ENCODE measurements at places on chromosomes 5 and 9. TPM values are rescaled to one million over a fixed set of nuclear protein-coding genes. Genes with fewer than 3 reads are reported as not detected.

The LIX1 gene
- total RNA-seq: 0.17 TPM

The TMEM141 gene
- 81.3 TPM for total RNA-seq

- no peak for DNase-seq
Measured at GRCh38 chr5:124034963-124035362, 523.0 kb downstream of the CSNK1G3 start.

GRCh38 chr5:138989720-138990119, 114.6 kb upstream of the LRRTM2 start:
- no peak for DNase-seq

DNA sequence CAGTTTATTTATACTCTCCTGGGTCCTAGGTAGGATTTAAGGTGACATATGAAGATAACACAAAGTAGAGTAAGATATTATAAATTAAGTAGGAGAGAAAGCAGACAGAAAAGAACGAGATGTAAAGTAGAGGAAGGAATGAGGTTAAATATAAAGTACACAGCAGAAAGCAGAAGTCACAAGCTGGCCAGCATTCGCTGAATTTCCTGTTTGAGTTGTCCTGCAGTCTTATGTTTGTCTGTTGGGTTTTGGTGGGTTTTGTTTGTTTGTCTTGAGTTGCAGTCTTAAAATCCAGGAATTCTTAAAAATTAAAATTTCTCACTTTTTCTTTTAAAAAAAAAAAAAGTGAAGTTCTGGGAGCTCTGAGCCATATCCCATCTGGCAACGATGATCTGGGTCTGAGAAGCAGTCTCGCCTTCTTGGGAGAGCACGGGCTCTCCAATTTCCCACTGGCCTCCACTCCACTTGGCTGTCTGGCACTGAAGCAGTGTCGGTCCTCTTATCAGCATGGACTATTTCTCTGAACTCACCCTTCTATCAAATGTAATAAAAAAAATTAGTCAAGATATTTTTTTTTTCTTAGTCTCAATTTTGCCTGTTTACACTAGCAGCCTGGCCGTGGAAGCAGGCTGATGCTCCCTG, 2.0 kb downstream of the S100Z start:
- no peak for DNase-seq

The OTP gene
- not detected for total RNA-seq

The DNM1 gene
- total RNA-seq: 135 TPM

The CCDC192 gene
- not detected for total RNA-seq

- DNase-seq: no peak
Measured at GRCh38 chr5:111461934-111462333, 50.4 kb downstream of the STARD4 start.

The HIGD2A gene
- total RNA-seq: 125 TPM

DNA sequence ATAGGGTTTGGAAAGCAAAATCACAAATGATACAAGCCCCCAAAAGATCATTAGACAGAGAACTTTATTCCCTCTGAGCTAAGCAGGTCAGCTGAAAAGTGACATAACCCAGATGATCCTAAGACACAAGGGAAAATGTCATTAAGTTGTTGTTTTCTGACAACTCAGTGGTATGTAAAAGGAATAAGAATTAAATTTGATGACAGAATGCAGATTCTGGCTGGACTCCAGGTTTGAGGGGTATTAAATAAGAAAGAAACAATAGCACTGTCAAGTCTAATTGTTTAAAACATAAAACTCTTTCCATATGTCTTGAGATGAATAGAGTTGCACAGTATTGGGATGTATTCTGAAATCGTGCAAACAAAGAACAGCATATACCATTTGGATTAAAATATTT, 429.9 kb downstream of the CAAP1 start:
- DNase-seq: no peak

The SLC4A9 gene
- 0.86 TPM for total RNA-seq

GRCh38 chr5:127586066-127586770, 62.7 kb upstream of the CTXN3 start:
- DNase-seq: no peak

GRCh38 chr5:121681229-121681855, 170.3 kb upstream of the FTMT start:
- no peak for DNase-seq

DNA sequence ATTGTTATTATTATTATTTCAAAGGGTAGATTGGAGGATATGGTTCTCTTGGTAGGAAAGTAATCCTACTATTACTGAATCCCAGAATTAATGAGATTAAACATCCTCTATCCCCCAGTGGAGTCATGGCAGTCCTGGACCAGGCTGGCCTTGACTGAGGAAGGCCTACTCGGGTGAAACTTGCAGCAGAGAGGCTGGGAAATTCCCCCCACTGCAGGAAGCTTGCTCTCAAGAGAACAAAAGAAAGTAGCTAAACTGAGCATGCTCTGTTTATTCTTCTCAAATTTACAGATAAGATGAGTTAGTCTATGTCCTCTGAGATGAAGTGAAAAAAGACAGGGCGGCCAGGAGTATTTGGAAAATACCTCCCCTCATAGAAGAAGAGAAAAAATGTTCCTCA, 233.9 kb upstream of the RPS23 start:
- DNase-seq: no peak

GRCh38 chr9:135335691-135336181, 143.8 kb upstream of the PPP1R26 start:
- no peak for DNase-seq

GRCh38 chr5:61279725-61280124, 52.3 kb upstream of the ZSWIM6 start:
- DNase-seq: no peak

The RBM27 gene
- 14.2 TPM for total RNA-seq

GRCh38 chr5:25516141-25516540, 871.4 kb upstream of the CDH10 start:
- no peak for DNase-seq

Data from mucosa of gallbladder (tissue), 1 donor.